ENCODE measurements at places on chromosomes 11 and 22.

DNA sequence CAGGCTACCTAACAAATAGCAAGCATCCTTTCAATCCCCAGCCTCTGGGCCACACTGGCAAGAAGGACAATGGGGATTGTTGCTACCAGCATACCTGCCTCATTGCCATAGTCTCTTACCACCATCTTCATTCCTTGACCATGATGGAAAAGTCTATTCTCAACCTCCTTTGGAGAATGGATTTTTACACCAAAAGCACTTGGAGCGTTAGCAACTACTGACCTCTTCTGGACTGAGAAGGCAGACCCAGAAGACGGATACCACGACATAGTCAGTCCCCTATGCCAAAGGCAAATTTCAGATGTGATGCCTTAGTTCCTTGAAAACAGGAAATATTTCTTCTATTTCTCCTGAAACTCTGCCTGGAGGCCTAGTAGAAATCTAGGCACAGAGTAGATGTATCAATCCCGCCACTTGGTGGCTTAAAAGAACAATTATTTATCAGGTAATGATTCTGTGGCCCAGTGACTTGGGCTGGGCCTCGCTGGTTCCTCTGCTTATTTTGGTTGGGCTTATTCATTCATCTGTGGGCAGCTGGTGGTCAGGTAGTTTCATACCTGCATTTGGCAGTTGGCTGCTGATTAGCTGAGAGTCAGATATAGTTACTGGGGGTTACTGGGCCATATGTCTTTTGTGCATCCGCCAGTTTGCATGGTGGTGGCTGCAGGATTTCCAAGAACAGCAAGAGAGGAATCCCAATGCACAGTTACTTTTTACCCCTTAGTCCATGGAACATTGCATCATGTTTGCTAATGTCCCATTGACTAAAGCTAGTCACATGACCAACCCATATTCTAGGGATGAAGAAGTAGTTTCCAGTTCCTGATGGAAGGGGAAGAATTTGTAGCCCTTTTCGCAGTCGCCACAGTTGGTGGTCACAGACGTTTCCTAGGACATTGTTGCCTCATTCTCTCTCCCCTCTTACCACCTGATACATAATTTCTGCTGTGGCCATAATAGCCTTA, 75.2 kb downstream of the DHCR7 start:
- no peak for DNase-seq

GRCh38 chr11:35005141-35005780, 88.8 kb downstream of the PDHX start:
- no peak for DNase-seq

- no peak for DNase-seq
These were observed 2.1 kb upstream of the BARX2 start for GRCh38 chr11:129373489-129373953.

DNA sequence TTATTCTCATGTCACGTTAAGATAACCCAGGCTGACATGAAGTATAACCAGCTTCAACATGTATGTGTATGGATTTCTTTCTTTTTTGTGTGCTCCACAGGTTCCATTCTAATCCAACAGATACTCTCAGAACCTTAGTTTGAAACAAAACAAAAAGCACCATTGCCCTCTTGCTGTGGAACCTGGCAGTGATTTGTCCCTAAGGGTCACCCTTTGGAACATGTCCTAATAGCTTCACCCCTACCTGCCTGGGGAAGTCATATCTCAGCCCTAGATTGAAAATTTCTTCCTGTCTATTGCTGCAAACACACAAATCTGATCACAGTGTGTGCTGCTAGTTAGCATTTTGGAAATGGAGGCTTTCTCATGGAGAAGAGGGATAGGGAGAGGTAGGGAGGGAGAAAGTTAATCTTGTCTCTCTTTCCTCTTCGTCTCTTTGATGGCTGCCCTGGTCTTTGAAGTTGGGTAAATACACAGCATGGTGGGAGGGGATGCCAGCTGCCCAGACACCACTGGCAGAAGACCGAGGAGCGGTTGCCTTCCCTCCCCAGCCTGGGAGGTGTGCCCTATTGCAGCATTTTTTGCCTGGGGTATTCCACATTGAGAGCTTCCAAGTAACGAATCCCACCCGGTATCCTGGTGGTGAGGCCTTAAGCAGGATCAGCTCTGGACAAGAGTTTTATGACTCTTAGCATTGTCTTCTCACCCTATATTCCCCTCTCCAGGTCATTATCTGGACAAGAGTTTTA, 11.6 kb upstream of the CADM1 start:
- no peak for DNase-seq

GRCh38 chr11:29641201-29641600, 375.6 kb downstream of the KCNA4 start:
- DNase-seq = no peak

DNA sequence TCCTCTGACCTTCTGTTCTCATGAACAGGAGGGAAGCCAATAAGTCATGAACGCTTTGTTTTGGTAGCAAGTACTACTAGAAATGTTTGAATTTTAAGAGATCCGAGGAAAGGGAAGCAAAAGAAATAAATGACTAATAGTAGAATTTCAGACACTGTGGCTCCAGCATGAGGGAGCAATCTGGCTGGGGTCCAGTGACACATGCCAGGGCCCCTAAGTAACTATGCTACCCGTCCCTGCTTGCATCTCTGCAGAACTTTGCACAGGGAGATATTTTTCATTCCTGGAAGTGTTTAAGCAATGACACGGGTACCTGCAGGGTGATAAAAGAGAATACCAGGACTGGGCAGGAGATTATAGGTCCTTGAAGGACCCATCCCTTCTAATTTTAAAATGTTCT, 7.3 kb upstream of the ADAMTS8 start:
- no peak for DNase-seq
